ENCODE measurements at places on chromosomes 11 and 22.

GRCh38 chr22:47606426-47606825 is 844.0 kb downstream of the TBC1D22A start:
- no peak for DNase-seq

- DNase-seq, result no peak
These were observed 113.5 kb downstream of the MAML2 start for GRCh38 chr11:96229354-96229977.

- DNase-seq, result no peak
These were observed 5.5 kb downstream of the YDJC start for GRCh38 chr22:21624120-21624879.

- no peak for DNase-seq
These were observed 14.4 kb upstream of the CHST1 start for GRCh38 chr11:45679806-45680205.

DNA sequence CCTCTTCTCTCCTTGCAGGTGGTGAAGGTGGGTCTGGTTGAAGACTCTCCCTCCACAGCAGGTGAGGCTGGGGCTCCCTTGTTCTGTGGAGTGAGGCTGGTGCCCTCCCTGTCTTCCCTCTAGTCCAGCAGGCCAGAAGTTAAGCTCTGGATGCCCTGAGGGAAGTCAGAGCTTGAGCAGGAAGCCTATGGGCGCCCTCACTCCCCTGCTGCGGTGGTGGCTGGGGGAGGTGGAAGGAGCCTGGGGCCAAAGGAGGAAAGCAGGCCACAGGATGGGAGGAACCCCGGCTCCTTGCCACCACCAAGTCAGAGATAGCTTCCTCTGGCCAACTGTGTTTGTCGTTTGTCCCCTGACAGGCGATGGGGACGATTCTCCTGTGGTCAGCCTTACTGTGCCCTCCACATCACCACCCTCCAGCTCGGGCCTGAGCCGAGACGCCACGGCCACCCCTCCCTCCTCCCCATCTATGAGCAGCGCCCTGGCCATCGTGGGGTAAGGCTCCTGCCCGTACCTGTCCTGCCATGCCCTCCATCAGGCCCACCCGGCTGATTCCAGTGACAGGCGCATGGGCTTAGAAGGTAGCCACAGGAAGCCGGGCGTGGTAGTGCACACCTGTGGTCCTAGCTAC is 29.5 kb upstream of the RAB1B start:
- no peak for DNase-seq

GRCh38 chr11:83158965-83159901 is 2.3 kb downstream of the PCF11 start:
- DNase-seq, result no peak

DNA sequence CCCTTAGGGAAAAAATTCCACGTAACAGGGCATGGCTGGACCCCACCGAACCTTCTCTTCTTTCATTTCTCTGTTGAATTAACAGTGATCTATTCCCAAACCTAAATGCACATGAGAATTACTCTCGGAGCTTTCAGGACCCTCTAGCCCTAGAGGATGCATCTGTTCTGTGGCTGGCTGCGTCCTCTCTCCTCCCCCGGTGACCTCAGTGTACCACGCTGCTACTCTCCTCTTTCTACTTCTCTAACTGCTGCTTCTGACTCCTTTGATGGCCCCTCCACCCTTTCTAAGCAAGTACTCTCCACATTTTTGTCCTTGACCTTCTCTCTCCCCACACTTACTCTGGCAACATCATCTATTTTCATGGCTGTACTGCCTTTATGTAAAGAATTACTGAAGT is 12.1 kb upstream of the APOA1 start:
- no peak for DNase-seq

DNA sequence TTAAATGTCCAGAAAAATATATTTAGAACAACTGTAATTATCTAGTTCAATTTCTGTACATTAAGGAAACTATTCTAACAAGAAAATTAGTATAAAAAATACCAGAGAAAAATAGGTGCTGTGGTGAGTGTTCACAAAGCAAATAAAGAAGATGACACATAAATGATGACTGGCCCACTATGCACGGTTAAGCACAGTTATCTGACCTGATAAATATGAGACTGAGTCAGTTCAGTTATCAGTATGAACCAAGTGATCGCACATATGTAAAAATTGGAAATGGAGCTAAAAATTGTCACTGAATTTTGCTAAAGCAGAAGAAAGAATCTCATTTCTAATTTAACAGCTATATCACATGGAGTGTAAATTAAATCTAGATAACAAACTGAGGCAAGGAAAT is 18.8 kb upstream of the MAML2 start:
- no peak for DNase-seq

DNA sequence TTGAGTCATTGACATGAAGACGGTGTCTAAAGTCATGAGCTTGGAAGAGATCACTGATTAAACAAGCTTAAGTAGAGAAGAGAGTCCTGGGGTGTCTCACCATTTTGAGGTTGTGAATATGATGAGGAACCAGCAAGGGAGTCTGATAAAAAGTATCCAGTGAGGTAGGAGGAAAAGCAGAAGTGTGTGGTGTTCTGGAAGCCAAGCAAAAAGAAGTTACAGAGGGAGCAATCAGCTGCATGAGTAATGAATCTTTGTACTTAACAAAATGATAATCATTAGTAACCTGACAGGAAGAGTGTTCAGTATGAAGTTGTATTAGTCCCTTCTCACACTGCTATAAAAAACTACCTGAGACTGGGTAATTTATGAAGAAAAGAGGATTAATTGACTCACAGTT is 131.3 kb downstream of the C11orf87 start:
- no peak for DNase-seq

DNA sequence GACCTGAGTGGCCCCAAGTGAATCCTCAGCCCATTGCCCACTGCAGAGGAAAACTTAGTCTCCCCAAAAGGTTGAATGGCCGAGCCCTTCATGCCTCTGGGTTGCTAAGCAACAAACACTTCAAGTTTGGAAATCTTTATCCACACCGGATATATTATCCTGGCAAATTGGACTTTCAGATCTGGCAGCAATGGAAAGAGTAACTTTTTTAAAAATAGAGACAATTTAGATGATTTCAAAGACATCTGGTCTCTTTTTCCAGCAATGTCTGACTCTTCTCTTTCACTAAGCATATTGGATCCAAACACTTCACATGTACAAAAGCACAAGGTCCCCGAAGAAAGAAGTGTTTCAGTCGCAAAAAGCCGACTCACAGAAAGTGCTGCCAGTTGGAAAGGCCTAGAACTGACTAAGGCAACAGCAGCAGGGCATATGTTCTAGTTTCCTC is 505.3 kb downstream of the SOX6 start:
- DNase-seq, result no peak

DNA sequence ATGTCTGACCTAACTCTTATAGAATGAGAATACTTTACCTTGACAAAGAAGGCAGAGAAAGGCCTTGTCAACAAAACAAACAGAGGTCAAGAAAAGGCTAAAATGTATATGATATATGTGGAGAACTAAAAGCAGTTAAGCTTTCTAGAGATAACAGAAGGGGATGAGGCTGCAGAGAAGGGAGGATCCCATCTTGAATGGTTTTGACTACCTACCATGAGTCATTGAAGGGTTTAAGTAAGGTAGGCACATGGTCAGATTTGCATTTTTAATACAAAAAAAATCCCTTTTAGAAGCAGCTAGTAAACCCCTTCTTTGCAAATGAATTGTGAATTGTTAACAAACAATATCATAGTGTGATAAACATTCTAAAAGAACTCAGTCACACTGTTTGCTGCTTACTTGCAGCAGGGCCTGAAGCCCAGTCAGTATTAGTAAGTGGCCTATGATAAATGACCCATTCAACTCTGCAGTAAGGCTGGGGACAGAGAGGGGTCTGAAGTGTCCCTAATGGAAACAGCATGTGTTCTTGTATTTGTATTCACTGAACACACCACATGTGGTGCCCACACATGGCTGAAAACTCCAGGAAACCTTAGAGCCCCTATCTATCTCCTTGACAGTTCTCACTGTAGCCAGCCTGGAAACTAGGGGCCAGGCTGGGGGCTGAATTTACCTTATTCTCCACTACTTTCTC is 328.8 kb upstream of the PITPNB start:
- no peak for DNase-seq

- DNase-seq, result no peak
These were observed 41.8 kb downstream of the TIMP3 start for GRCh38 chr22:32843300-32843699.

GRCh38 chr11:130858215-130858614 is 58.1 kb downstream of the SNX19 start:
- no peak for DNase-seq

DNA sequence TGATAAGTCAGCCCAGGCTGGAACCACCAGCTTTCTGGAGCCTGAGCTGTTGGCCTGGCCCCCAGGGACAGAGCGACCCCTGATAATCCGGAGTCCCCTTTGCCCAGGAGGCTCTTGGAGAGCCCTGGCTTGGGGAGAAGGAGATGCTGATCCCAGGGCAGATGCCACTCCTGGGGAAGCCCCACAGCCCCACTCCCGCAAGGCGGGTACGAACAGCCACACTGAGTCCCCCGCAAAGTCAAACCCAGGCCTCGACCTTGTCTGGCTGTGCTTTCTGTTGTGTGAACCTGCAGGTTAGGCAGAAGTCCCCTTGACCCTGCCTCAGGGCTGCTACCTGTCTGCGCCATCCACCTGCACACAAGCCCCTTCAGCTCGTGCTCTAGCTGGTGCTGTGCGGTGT is 108.0 kb downstream of the KCNQ1OT1 start:
- DNase-seq, result no peak

DNA sequence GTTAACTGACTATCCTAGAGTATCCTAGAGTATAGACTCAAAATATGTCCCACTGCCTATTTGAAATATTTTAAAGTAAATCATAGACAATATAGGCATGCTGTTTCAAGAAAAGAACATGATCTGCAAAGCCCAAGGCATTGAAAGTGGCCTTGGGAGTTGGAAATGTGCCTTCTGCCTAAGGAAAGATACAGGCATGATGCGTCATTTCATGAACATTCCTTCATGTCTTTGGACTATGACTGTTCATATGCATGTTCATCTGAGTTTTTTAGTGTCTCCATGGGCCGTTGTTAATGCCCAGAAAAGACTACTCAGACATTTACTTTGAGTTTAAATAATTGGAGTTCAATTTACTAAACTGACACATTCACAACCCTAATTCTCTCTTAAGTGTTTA is 69.7 kb upstream of the PRDM11 start:
- no peak for DNase-seq

DNA sequence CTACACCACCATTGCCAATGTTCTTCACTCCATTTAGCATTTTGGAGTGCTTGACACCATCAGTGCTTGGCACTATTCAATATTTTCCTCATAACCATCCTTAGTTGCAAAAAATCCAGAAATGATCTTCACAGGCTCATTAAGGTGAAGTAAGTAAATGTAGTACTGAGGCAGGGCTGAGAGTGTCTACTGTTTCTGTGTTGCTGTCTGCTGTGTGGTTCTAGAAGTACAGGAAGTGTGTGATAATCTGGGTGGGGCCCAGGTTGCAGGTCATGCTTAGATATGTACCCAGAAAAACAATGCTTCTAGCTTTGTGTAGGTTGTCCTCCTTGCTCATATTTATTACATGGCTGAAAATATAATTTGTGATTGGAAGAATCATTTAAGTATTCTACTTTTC is 411.8 kb upstream of the CCDC179 start:
- DNase-seq, result no peak

- DNase-seq, result no peak
These were observed 76.0 kb downstream of the EIF3M start for GRCh38 chr11:32659672-32660071.

DNA sequence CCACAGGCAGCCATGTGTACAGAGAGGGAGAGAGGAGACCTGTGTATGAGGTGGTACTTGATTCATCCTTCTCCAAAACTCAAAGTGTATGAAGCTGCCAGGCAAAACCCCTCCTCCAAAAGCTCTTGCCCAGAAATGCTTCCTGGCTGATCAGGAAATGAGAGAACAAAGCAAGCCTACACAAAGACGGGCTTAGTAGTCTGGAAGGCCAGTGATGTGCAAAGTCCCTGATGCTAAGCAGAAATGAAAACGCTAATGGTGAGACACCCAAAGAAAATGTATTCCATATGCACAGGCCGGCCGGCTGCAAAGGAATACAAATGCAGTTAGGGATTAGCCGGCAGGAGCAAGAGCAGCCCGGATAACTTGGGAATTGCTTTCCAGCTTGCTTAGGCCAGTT is 234.9 kb upstream of the CADM1 start:
- no peak for DNase-seq

GRCh38 chr11:82995754-82996398 is 75.8 kb downstream of the RAB30 start:
- no peak for DNase-seq

DNA sequence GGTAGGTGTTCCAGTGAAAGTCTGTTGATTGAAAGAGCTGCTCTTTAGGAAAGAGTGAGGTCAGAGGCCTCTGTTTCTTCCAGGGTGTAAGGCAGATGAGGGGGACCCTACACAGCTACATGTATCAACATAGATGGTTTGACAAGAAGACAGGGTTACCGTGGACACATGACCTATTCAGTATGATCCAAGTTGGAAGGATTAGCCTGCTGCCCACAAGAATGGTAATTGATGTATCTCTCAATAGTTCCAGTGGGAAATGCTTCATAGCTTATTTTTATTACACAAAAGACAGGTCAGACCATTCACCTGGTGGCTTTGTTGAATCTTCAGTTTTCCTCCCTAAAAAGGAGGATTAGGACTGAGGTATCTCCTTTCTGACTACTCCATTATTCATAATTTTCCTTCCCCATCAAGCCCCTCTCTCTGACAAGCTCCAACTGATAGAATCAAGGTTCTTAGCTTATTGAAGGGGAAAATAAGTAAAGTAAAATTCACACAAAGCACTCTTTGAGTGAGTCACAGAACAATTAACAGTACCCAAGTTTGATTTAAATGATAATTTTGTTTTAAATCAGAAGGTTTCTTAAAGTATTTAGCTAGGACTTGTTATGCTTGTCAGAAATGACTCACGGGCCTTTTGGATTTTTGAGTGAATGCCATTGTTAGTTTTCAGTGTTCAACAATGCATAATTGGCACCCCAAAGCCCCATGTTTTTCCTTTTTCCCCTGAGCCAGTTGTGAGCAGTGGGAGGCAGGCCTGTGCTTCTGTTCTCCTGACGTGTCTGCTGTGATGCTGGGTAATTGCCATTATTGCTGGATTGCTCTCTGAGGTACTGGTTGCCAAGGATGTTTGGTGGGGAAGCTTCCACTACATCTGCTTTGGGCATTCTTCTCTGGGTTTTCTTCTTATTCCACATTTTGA is 373.2 kb downstream of the DDX10 start:
- no peak for DNase-seq

Measured in activated T-cell treated with anti-CD3 and anti-CD28 coated beads for 4 hours (primary cell).